Uterine smooth muscle cell (primary cell): ENCODE measurements at places on chromosomes 16 and 17. TPM values are rescaled to one million over a fixed set of nuclear protein-coding genes. Genes with fewer than 3 reads are reported as not detected.

NUPR1 gene
- 12.1 and 30.9 TPM in 2 replicates for total RNA-seq

WNK4 gene
- total RNA-seq = 2.9 and 4.3 TPM in 2 replicates

PCTP gene
- total RNA-seq = 13.1 and 17.0 TPM in 2 replicates

TRAPPC1 gene
- total RNA-seq = 46.6 and 48.2 TPM in 2 replicates

ITGAX gene
- 1.2 and 3.4 TPM in 2 replicates for total RNA-seq

FUS gene
- 79.6 and 121 TPM in 2 replicates for total RNA-seq

EPN3 gene
- under 0.01 TPM in 1 of 2 replicates, not detected in the other for total RNA-seq

SEPTIN12 gene
- not detected in 2 replicates for total RNA-seq

SLC26A11 gene
- total RNA-seq = 7.0 and 13.5 TPM in 2 replicates

KRT39 gene
- total RNA-seq = 0.11 TPM in 1 of 2 replicates, not detected in the other

OR3A3 gene
- total RNA-seq = 0.33 TPM in 1 of 2 replicates, not detected in the other

FDXR gene
- 21.6 and 52.0 TPM in 2 replicates for total RNA-seq

KRT20 gene
- total RNA-seq = 0.22 TPM in 1 of 2 replicates, not detected in the other
